ENCODE measurements at places on chromosomes 3 and 15. TPM values are rescaled to one million over a fixed set of nuclear protein-coding genes. Genes with fewer than 3 reads are reported as not detected.
A peak's percentile ranks its signal among the peaks of the same experiment; 100 is the strongest.

Gene GOLGA6D
- not detected for total RNA-seq

DNA sequence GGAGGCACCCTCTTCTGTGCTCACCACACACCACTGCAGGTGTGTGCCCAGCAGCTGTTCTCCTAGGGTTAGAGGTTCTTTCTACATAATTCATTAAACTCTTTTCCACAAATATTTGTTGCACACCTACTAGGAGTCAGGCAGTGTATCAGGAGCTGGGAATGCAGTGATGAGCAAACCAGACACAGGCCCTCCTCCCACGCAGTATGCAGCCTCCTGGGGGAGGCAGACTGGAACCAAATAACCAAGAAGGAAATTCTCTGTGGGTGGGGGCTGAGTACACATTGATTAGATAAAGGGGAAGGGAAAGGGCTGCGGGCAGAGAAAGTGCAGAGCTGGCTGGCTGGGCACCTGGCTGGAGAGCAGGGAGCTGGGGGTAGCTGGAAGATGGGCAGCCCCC lies 18.5 kb upstream of the C3orf22 start:
- H3K4me3 ChIP-seq, result no peak overlapping the region
- H3K4me1 ChIP-seq, result no peaks in the 10 kb centered on the region
- no peak for DNase-seq
- H3K27me3 ChIP-seq, result no peaks in the 10 kb centered on the region
- H3K36me3 ChIP-seq, result no peaks in the 10 kb centered on the region

GRCh38 chr15:70100474-70101341 lies 3.0 kb upstream of the TLE3 start:
- H3K4me3 ChIP-seq, result peak overlapping the region; percentile 99
- peak; percentile 59 for DNase-seq
- peaks cover 60% of the 10 kb centered on the region for H3K27me3 ChIP-seq
- peaks cover 48% of the 10 kb centered on the region for H3K4me1 ChIP-seq
- peak overlapping the region; percentile 50 for H3K27ac ChIP-seq

Gene ABI3BP
- not detected for total RNA-seq

DNA sequence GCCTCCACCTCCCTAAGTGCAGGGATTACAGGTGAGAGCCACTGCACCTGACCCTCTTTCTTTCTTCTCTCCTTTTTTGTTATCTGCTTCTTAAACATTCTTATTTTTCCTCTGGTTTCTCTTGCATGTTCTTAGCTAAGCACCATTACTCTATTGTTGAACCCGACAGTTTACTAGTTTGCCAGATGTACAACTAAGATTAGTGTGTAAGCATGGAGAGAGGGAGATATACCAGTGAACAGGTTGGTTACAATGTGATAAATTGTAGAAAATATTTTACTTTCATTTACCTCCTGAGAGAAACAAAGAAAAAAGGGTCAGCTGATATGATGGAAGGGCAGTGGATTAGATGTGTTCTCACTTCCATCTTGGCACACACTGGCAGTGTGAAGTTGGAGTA lies 4.9 kb downstream of the HAUS2 start:
- no peak overlapping the region for H3K27ac ChIP-seq
- no peak for DNase-seq
- H3K4me1 ChIP-seq, result peaks cover 11% of the 10 kb centered on the region
- H3K27me3 ChIP-seq, result no peaks in the 10 kb centered on the region
- H3K4me3 ChIP-seq, result peak overlapping the region; percentile 10

DNA sequence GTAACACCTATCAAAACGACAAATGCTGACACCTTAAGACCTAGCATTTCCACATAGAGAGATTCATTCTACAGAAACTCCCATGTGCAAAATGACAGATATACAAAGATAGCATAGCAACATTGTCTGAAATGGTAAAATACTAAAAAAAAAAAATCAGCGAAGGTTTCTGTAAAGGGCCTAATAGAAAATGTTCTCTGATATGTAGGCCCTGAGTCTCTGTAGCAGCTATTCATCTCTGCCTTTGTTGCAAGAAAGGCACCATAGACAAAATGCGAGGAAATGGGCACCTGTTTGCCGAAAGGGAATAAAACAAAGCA lies 631 bp upstream of the MFGE8 start:
- H3K36me3 ChIP-seq, result peaks cover 6% of the 10 kb centered on the region
- H3K27ac ChIP-seq, result peak overlapping the region; percentile 97
- H3K4me1 ChIP-seq, result peaks cover 36% of the 10 kb centered on the region
- no peak for DNase-seq
- no peaks in the 10 kb centered on the region for H3K27me3 ChIP-seq

Gene PDZRN3
- total RNA-seq, result 12.2 TPM

Gene SPTSSB
- total RNA-seq, result 0.20 TPM

DNA sequence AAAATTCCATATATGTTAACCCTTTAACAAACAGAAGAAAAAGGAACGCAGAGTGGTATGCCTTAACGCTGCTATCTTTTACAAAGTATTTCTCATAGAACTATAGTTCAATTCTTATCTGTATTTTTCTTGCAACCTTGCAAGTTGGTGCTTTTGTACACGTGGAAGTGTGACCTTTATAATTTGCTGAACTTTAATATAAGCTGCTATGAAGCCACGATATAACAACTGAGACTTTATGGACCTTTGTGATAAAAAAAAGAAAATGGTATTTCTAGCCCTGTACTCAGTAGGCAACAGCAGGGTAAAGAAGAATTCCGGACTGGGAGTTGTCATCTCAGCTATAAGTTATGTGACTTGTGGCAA lies 6.3 kb upstream of the TFG start:
- H3K27me3 ChIP-seq, result peaks cover 91% of the 10 kb centered on the region
- H3K36me3 ChIP-seq, result no peaks in the 10 kb centered on the region
- no peak overlapping the region for H3K27ac ChIP-seq
- no peak overlapping the region for H3K4me3 ChIP-seq
- H3K4me1 ChIP-seq, result no peaks in the 10 kb centered on the region

- H3K4me3 ChIP-seq, result no peak overlapping the region
- no peak for DNase-seq
- no peaks in the 10 kb centered on the region for H3K27me3 ChIP-seq
These were observed 504.4 kb downstream of the FHIT start for GRCh38 chr3:60746695-60747416.

DNA sequence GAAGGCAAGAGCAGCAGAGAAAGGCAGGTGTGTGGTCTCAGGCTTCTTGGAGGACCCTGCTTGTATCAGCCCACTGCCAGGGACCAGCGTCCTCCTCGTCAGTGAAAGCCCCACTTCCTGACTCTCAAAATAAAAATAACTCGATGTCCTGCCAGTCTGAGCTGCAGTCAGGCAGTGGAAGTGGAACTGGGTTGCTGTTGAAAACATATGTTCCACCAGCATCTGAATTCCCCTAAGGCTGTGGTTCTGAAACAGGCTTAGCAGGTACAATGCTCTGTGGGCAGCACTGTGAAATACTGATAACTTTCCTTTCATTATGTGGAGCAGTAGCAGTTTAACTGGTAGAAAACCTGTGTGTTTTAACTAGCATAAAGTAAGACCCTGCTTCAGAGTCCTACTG lies 121.6 kb upstream of the EIF1B start:
- H3K36me3 ChIP-seq, result no peaks in the 10 kb centered on the region
- H3K27ac ChIP-seq, result no peak overlapping the region
- no peak overlapping the region for H3K4me3 ChIP-seq
- no peak for DNase-seq
- no peaks in the 10 kb centered on the region for H3K4me1 ChIP-seq

GRCh38 chr3:116877968-116878367 lies 168.4 kb downstream of the TUSC7 start:
- no peaks in the 10 kb centered on the region for H3K27me3 ChIP-seq
- no peak for DNase-seq
- no peaks in the 10 kb centered on the region for H3K36me3 ChIP-seq
- no peak overlapping the region for H3K4me3 ChIP-seq

Gene COL6A6
- not detected for total RNA-seq

Gene CHAC1
- total RNA-seq, result 6.8 TPM

Gene ITGA11
- 0.51 TPM for total RNA-seq

GRCh38 chr3:71537211-71537611 lies 46.3 kb downstream of the FOXP1 start:
- no peaks in the 10 kb centered on the region for H3K27me3 ChIP-seq
- no peak for DNase-seq
- no peak overlapping the region for H3K4me3 ChIP-seq
- H3K4me1 ChIP-seq, result peaks cover 22% of the 10 kb centered on the region

DNA sequence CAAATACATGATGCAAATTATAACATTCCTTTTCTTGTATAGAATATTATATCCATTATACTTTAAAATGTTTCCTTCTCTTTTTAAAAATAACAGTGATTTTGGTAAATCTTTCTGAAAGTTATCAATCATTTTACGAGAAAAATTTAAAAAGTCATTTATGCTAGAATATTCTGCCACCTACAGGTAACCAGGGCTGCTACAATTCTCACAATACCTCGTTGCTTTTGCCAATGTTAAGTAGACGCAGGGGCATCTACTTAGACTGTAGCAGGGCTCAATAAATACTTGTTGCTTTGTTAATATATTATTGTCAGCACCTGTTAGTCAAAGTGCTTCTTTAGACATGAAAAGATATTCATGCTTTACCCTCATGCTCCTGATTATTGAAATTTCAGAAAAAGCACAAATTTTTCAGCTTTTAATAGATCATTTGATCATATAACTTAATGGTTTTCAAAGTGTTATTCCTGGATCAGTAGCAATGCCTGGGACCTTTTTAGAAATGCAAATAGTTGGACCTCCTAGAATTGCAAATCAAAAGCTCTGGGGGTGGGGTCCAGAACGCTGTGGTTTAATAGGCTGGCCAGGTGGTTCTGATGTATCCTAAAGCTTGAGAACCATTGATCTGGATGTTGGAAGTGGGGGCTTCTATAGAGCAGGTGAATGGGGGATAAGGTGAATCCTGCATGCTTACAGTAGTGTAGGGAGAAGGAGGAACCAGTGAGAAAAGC lies 223.6 kb upstream of the PDZRN3 start:
- peaks cover 2% of the 10 kb centered on the region for H3K36me3 ChIP-seq
- DNase-seq, result no peak
- H3K4me3 ChIP-seq, result no peak overlapping the region
- H3K27me3 ChIP-seq, result peaks cover 15% of the 10 kb centered on the region
- no peaks in the 10 kb centered on the region for H3K4me1 ChIP-seq
- H3K27ac ChIP-seq, result no peak overlapping the region

Gene IQCF5
- total RNA-seq, result not detected

GRCh38 chr3:149095487-149095886 lies 9.2 kb upstream of the HLTF start:
- no peak for DNase-seq
- H3K27ac ChIP-seq, result no peak overlapping the region
- peaks cover 3% of the 10 kb centered on the region for H3K36me3 ChIP-seq

Gene NMB
- total RNA-seq, result 4.0 TPM

- H3K27ac ChIP-seq, result no peak overlapping the region
- peaks cover 37% of the 10 kb centered on the region for H3K4me1 ChIP-seq
- no peaks in the 10 kb centered on the region for H3K27me3 ChIP-seq
These were observed 26.3 kb downstream of the ZBTB38 start for GRCh38 chr3:141394560-141394959.

All from neural crest cell (in vitro differentiated cells).